ENCODE measurements at places on chromosomes 1 and 21. TPM values are rescaled to one million over a fixed set of nuclear protein-coding genes. Genes with fewer than 3 reads are reported as not detected.

DNA sequence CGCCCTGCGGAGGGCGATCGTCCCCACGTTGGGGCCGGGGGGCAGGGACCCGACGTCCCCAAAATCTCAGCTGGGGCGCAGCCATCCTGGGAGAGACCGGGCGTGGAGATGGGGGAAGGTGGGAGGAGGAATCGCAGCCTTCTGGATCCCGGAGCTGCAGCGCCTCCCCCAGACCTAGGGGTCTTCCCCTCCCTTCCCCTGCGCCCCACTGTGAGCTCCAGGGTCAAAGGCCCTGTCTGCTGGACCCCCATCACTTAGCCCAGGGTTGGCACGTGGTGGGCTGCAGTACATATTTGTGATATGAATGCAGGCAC, 90.2 kb upstream of the VAMP3 start:
- DNase-seq: no peak

GRCh38 chr1:192595299-192595698, 19.7 kb downstream of the RGS1 start:
- DNase-seq: no peak

GRCh38 chr1:179016706-179017382, 8.8 kb upstream of the FAM20B start:
- peak; percentile 98 for DNase-seq

DNA sequence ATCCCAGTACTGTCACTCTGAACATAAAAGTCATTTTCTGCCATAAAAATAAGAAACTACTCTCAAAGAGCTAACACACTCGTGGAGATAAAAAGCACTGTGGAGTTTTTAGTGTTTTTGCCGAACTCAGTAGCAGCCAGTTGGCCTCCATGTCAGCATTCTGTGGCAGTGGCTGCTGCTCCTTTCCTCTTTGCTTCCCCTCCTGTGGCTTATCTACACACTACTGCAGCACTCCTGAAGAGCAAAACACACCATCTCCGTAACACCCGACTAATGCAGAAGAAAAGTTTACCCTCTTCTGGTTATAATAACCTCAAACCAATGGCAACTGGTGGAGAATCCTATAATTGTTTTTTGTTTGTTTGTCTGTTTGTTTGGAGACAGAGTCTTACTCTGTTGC, 44.9 kb downstream of the RAB3GAP2 start:
- no peak for DNase-seq

DNA sequence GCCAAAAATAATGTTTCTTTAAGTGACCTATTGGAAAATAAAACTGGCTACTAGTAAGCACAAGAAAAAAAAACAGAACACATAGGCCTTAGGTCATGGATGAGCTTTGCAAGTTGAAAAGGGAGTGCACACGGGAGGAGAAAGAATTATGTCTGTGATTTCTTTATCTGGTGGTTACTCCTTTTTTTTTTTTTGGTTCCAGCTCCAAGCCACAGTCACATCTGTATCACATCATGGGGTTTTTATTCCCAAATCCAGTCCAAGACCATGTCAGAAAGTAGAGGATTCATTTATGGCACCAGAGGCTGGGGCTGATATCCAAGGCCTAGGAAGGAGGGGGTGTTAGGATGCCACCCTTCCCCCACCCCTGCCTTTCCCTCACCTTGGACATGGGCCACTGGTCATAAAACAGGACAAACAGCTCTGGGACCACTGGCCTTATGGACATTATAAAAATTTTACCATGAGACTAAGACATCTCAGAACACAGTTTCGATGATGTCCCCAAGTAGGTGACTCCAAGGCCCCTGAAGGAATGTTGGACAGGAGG, 10.3 kb upstream of the HEYL start:
- no peak for DNase-seq

DNA sequence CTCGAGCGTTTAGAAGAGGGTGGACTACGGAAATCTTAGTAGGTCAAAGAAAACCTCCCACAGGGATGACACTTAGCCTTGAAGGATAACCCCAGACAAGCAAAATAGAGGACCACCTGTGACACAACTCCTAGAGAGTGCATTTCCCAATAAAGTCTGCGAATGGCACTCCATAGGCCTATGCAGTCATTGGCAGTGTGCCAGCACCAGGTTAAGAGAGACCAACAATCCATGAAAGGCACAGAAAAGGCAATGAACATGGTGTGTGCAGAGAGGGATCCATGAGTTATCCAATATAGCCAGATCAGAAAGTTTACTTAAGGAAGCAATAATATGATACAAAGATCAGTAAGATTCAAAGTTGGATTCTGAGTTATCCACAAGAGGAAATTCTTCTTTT, 45.2 kb upstream of the FMO2 start:
- peak; percentile 12 for DNase-seq

- no peak for DNase-seq
Observed at GRCh38 chr1:212139526-212140135, 104.1 kb downstream of the DTL start.

DNA sequence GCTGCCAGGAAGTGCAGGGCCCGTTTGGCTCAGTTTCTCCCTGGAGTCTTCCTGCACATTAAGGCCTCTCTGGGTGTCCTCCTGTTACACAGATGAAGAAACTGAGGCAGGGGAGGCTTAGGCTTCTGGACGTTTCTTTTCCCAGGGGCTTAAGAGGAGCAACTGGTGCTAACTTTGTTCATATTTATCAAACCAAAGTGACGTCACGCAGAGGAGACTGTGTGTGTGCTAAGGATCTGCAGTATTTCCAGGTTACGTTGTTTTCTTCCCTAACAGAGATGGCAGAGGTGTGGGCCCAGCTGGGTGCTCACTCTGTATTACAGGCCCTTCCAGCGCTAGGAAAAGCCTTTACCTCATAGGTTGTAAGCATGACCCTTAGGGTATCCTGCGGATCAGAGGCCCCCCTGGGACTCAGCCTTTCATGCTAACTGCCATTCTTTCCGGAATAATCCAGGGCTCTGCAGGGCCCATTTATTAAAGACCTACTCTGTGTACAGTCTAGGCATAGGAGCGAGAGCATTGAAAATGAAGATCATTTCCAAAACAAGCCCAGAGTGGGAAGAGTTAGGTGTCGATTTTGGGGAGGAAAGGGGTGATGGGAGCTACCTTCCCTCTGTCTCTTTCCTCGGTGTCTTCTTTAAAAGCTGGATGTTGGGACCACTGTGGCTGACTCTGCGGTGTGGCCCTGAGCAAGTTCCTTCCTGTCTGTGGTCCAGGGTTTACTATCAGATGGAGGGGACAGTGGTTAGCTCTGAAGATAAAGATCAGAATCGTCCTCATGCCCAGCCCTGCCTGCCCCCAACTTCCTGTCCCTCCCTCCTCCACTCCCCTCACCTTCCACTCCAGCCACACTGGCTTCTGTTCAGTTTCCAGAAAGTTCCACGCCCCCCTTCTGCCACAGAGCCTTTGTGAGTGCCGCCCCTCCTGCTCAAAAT, 4.6 kb downstream of the AGTRAP start:
- DNase-seq: no peak

GRCh38 chr1:206445911-206446356, 24.3 kb upstream of the IKBKE start:
- no peak for DNase-seq

- no peak for DNase-seq
Observed at GRCh38 chr1:159040893-159041724, 31.4 kb downstream of the IFI16 start.

DNA sequence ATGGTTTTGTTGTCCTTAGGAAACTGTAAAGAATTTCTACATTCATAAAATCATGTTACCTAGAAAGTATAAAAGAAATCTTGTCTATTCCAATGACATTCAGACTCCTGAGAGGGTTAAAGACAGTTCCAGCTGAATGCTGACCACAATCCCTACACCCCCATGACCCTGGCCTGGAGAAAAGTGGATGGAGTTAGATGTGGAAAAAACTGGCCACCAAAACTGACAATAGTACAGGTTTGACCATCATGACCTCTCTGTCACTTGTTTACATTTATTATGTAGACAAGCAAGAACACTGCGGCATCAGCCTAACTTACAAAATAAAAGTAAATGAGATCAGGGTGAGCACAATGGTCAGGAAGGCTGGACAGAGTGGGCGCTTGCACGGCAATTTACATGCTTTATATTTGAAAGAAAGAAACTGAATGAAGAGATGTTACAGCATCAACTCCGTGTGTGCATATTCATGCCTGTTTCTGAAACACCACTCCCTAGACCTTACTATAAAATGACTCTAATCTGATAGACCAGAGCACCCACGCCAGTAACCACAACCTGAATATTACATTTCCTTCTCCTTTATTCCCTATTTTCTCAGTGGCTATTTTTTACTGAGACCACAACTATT, 116.0 kb downstream of the ESRRG start:
- DNase-seq: no peak

GRCh38 chr21:39321424-39321823, 8.0 kb upstream of the BRWD1 start:
- no peak for DNase-seq

DNA sequence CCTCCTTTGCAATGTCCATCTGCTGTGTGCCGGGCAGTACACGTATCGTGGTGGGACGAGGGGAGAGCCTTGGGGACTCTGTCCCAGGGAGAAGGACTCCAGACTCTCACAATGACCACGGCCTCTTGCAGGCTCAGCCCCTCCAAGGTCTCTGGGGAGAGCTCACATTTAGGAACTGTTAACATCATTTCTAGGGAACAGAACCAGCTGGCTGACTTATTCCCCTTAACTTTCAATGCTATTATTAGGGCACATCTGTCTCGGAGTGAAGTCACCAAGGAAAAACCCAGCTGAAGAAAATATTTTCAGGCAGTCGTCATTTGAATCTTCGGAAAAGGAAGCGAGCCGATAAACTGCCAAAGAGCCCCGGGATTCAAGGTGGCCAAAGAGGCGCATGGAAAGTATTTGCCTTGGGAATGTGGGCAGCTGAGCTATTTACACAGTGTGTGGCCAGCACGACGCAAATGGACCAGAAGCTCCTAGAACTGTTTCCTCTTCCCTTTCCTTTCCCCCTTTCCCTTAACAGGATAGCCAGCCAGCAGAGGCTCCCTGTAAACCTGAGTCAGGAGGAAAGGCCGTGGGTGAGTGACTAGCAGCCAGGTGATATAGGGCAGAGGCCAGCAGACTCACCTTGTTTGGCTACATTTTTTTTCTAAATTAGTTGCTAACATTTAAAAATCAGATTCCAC, 74.5 kb downstream of the ITPKB start:
- DNase-seq: no peak

DNA sequence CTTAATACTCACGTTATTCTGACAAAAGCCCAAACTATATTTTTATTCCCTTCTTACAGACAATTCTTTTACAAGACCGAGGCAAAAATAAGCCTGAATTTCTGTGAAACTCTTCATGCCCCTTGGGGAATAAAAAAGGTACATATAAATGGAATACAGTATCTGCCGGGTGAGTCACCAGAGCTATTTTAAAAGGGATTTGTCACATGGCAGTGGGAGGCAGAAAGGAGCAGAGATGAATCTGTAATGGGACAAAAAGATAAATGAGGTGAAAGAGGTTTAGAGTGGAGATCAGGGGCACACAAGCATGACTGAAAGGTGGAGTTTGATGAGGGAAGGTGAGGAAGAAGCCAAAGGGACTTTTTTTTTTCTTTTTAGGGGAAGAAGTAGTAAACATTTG, 8.8 kb downstream of the XCL1 start:
- DNase-seq: no peak

GRCh38 chr1:21117159-21117558, 59.5 kb downstream of the EIF4G3 start:
- DNase-seq: no peak

DNA sequence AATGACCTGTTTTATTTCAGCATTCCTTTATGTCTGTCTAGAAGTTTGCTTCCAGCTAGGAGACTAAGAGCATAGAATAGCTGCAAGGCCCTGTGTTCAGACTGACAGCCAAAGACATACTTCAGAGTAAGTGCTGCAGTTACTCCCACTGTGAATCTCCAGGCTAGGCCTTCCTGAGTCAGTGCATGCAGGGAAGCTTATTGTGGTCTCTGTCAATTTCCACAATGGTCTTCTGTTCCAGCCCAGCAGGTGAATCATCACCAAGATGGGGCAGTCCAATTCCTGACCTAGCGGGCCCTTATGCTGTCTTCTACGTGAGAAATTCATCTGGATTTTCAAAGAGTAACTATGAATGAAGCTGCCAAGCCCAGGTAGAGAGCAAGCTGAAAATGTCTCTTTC, 146.3 kb upstream of the C8B start:
- DNase-seq: no peak

- DNase-seq: no peak
Observed at GRCh38 chr21:44434568-44434925, 20.8 kb upstream of the LRRC3 start.

GRCh38 chr1:38153066-38153777, 106.6 kb upstream of the POU3F1 start:
- DNase-seq: no peak

DNA sequence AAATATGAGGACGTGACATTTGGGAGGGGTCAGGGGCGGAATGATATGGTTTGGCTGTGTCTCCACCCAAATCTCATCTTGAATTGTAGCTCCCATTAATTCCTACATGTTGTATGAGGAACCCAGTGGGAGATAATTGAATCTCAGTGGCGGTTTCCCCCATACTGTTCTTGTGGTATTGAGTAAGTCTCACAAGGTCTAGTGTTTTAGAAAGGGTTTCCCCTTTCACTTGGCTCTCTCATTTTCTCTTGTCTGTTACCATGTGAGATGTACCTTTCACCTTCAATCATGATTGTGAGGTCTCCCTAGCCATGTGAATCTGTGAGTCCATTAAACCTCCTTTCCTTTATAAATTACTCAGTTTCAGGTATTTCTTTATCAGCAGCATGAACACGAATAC, 663.6 kb upstream of the CHRM3 start:
- DNase-seq: no peak

The INKA2 gene
- 3.2 TPM for total RNA-seq

The S100B gene
- 1.0 TPM for total RNA-seq

The SLC1A7 gene
- total RNA-seq: 0.58 TPM

The AGBL4 gene
- total RNA-seq: 0.47 TPM

The OR2T33 gene
- total RNA-seq: not detected

The ERG gene
- 5.0 TPM for total RNA-seq

The PLA2G2F gene
- total RNA-seq: not detected

The B3GALT5 gene
- 95.6 TPM for total RNA-seq

The LRRC53 gene
- not detected for total RNA-seq

The RGS4 gene
- total RNA-seq: 0.12 TPM
